ENCODE measurements at places on chromosomes 16 and 17.

GRCh38 chr17:69485251-69485661 is 70.8 kb downstream of the MAP2K6 start:
- DNase-seq, result no peak

GRCh38 chr16:11155284-11155806 is 100.7 kb downstream of the SOCS1 start:
- no peak for DNase-seq

DNA sequence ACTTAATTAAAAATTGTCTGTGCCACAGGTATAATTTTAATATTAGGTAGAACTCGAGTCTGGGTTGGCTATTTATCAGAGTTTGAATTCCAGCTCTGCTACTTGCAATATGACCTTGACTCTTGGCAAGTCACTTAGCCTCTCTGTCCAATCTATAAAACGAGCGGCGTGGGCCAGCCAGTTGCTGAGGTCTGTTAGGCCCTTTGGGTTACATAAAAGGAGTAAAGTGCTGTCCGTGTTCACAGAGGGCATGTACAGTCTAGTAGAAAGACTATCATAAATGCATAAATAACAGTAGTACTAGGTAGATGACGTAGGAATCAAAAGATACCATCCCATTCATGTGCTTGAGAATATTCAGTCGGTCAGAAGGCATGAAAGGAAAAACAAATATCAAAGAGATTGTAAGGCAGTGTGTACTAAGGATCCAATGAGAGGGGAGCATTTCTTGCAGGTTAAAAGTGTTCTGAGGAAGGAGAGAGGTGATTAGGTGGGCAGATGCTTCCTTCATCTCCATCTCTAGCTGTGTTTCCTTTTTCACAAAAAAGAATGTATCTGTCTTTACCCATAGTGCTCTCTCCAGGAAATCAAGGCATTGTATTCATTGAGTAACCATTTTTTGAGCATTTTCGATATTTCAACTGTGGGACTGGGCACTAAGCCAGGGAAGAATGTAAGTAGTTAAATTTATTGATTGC is 2.4 kb downstream of the TNRC6A start:
- no peak for DNase-seq

- no peak for DNase-seq
Measured at GRCh38 chr16:18834864-18835263, 33.5 kb upstream of the ARL6IP1 start.

- peak; percentile 48 for DNase-seq
Measured at GRCh38 chr16:88747588-88748301, 37.3 kb downstream of the PIEZO1 start.

GRCh38 chr17:67245694-67246402 is 852 bp upstream of the HELZ start:
- peak; percentile 37 for DNase-seq

DNA sequence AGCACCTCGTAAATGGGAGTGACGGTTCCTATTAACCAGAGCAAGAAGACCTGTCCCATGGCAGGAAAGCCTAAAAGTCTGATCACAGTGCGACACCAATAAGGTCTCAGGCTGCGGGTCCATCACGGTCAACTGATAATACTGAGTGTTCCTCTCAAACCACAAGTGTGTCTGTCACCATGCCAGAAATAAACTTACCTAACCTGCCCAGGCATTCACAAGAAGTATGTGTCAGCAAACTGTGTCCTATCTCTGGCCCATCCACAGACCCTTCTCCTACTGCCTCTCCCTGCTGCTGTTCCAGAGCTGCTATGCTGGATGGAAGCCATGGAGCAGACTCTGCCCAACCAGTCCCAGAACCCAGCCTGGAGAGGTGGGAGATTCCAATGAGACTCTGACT is 73.5 kb downstream of the ZNF423 start:
- DNase-seq, result no peak

GRCh38 chr16:11312718-11313492 is 31.8 kb upstream of the PRM1 start:
- no peak for DNase-seq

DNA sequence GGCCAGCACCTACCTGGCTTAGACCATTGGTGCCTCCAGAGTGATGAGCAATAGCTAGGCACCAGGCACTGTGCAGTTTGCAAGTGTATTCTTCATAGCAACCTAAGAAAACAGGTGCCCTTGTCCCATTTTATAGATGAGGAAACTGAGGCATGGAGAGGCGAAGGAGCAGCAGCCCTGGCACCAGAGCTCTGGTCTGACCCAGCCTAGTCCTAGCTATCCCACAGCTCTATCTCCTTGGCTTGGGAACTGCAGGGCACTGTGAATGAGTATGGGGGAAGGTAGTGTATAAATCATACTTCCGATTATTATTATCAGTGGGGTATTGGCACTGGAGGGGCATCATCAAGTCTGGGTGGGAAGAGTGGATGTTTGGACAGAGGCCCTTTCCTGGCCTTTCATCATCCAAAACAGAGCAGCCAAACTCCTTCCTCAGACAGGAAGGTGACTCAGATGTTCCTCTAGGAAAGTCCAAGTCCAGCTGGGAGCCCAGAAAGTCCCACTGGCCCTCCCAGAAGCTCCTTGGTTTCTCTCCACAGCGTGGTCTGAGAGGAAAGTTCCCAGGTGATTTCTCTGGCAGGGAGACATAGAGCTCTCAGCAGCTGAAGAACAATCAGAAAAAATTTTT is 32.0 kb upstream of the PLLP start:
- DNase-seq, result no peak

GRCh38 chr17:80919331-80920311 is 72.0 kb upstream of the CHMP6 start:
- DNase-seq, result no peak

- DNase-seq, result no peak
Measured at GRCh38 chr17:41813152-41813680, 412 bp downstream of the FKBP10 start.

- no peak for DNase-seq
Measured at GRCh38 chr16:54402270-54402669, 115.7 kb upstream of the IRX3 start.

DNA sequence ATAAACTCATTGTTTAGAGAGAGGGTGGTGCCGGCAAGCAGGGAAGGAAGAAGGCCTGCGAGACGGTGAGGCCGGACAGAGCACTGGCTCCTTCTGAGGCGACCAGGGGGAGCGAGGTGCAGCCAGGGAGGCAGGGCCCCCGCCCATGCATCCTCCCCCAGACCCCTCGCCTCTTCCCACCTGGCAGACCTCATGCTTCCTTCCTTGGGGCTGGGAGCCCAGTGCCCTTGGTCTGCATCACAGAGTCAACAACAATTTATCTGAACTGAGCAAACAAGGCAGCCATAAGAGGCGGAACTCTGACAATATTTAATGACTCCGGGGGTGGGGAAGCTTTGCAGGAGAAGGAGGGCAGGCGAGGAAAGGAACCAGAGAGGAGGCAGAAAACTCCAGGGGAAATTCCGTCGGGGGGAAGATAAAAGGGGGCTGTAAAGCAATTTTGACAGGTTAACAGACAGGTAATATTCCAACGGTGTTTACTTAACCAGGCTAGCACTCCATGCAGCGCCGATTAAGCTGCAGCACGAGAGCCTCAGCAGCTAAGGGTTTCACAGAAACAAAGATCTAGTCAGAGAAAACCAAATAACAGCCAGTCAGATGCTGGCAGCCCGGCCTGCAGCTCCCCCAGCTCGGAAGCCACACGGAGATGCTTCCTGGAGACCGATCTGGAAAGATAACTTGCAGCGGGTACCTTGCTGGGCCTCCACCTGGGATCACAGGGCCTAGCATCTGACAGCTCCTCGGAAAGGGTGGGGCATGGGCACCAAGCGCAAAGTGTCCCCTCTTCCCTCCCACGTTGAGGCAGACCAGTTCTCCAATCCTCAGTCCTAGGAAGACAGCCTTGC is 398.2 kb downstream of the SOX9 start:
- no peak for DNase-seq

DNA sequence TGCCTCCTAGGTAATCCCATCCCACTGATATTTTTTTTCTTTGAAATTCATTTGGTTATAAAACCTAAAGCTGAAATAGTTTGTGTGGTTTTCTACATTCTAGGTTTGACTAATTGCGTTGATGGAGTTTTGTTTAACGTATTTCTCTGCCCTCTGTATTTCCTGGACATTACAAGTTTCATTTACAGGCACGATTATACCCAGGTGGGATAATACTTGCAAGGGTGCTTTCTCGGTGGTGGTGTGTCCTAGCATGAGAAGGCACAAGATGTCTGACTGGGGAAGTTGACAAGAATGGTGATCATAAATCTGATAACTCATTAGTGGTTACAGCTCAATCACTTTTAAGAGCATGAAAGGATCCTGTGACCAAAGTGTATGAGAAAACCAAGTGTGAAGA is 45.0 kb downstream of the DYNLRB2 start:
- DNase-seq, result no peak

DNA sequence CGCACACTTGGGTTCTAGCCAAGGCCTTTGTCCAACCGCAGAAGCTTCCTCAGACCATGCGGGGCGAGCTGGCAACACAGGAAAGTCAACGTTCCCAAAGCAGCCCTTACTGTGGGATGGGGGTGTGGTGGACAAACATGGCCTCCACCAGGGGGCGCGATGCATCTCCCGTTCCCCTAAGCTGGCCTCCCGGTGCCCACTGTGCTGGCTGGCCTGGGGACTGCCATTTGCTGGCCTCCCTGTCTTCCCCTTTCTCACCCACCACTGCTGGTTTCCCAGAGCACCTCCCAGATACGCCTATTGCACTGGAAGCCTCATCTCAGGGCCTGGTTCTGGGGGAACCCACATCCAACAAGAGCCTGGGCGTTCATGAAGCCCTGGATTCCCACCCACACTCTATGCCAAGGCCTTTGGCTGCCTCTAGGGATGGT is 145.3 kb downstream of the IRF8 start:
- DNase-seq, result peak; percentile 9

DNA sequence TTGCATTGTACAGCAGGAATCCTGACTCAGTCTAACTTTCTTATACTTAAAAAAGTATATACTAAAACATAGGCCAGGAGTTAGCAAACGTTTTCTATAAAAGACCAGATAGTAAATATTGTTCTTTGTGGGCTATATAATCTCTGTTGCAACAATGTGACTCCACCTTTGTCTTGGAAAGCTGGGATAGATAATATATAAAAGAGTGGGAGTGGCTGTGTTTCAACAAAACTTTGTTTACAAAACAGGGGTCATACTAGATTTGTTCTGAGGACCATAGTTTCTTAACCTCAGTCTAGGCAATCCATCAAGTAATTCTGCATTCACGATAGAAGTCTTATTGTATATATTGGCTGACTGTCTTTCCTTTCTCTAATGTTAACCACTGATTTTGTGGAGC is 9.0 kb upstream of the TBC1D3B start:
- DNase-seq, result no peak

- no peak for DNase-seq
Measured at GRCh38 chr17:29674281-29674680, 51.6 kb upstream of the CORO6 start.

DNA sequence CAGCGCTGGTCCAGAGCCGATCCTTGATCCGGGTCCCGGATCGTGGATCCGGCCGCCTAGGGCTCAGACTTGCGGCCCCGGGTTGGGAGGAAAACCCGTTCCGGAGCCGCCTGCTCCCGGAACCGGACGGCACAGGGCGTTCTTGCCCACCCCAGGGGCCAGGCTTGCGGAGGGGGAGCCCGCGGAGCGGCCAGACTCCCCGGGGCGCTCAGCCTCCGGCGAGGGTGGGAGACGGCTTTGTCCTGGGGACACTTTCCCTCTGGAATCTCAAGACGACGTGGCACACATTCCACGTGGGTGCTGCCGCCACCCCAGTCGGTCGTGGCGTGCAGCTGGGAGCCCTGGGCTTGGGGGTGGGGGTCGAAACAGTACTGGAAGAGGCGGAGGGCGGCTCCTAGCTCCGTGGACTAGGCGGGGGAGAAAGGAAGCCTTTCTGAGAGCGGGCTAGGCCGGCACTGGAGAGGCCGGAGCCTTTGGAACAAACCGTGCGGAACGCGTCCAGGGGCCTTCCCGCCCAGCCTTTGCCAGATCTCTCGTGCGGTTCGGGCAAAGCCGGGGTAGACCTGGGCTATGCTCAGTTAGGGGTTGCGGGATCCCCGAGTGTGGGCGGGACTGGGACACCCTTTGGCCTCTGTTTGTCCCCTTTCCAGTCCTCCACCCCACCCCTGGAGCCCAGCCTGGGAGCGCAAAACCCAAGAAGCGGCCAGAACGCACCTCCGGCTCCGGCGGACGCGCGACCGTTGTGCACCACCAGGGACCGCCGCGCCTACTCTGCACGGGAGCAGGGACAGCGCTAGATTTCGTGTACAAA is 26.5 kb downstream of the SREBF1 start:
- no peak for DNase-seq

GRCh38 chr16:84774810-84775209 is 45.0 kb upstream of the CRISPLD2 start:
- DNase-seq, result peak; percentile 21

DNA sequence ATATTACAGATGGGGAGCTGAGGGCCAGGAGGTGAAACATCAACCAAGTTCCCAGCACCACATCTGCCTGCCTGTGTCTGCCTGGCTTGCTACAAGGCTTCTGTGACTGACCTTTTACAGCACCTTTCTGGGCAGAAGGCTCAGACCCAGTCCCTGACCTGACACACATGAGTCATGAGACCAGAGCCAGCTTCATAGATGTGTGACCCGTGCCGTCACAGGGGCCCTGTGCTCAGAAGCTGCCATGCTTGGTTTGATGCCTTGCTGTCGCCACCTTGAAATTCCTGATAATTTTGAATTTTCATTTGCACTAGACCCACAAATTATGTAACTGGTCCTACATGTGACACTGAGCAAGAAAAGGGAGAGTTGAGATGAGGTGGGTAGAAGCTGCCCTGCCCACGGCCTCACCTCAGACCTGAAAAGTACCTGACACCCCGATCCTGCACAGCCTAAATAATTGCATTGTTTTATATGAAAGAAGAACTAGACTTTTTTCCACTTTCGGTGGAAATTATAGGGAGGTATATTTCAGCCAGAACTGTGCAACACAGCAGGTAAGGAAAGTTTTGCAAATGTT is 13.3 kb upstream of the PECAM1 start:
- DNase-seq, result no peak

GRCh38 chr17:4472286-4472685 is 26.4 kb upstream of the SPNS2 start:
- DNase-seq, result no peak

- no peak for DNase-seq
Measured at GRCh38 chr17:60079401-60080243, 901 bp upstream of the HEATR6 start.

GRCh38 chr17:78788451-78788850 is 6.4 kb upstream of the CYTH1 start:
- no peak for DNase-seq

DNA sequence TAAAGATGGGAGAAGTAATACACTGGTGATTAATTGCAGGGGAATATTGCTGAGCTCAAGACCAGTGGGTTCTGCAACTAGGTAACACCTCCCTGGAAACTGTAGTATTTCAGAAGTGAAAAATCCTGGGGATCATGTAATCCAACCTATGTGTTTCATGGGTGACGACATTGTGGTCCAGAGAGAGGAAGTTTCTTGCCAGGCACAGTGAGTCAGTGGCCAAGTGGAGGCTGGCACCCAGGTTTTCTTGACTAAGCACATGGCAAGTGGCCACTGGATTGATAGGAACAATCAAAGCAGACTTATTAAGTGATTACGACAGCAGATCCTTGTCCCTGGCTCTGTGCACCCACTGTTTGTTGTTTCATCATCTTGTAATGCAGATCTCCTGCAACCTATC is 14.6 kb upstream of the CIITA start:
- no peak for DNase-seq

GRCh38 chr17:48045316-48046001 is 2.7 kb upstream of the NFE2L1 start:
- no peak for DNase-seq

GRCh38 chr16:84673203-84673535 is 24.9 kb downstream of the KLHL36 start:
- DNase-seq, result no peak

Data from CD4-positive, alpha-beta T cell treated with Interleukin-1 beta for 1 hour (primary cell).